ENCODE measurements at places on chromosomes 7 and 10.

GRCh38 chr7:151740081-151740851, 136.6 kb downstream of the PRKAG2 start:
- no peak for DNase-seq

- peak; percentile 16 for DNase-seq
Observed at GRCh38 chr10:89414879-89415821, 782 bp downstream of the IFIT5 start.

DNA sequence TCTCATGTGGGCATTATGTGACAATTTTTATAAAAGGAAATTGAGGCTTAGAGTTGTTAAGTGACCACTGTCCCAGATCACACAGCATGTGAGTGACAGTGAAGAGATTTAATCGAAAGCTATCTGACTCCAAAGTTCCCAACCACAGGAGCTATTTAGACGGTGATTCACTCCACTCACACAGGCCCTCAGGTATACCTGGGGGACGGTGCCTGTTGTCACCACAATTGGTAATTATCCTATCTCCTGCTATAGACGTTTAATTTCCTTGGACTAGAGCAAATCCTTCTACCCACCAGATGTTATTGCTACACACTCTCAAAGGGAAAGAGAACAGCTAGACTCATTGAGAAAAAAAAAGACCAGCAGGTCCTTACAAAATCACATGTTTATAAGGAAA, 145.5 kb downstream of the KLF6 start:
- DNase-seq: no peak

DNA sequence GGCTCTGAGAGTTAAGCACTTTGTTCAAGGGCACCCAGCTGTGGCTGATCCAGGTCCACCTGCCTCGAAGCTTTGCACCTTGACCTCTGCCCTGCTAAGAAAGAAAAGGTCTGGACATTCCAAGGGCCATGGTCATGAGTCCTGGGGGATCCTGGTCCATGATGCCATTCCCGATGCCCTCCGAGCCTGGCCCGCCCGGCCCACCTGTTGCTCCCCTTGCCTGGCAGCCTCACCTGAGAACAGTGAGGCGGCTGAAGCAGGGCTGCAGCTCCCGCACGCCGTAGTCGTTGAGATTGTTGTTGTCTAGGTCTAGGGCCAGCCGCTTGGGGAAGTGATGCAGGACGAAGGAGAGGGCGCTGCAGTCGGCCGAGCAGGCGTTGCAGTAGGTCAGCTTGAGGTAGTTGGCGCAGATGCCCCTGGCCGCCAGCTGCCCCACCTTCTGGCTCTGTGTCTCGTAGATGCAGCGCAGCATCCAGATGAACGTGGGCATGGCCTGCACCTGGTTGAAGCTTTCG, 27.5 kb downstream of the NOD1 start:
- DNase-seq: no peak

- no peak for DNase-seq
Observed at GRCh38 chr7:17497136-17497535, 198.7 kb downstream of the AHR start.

DNA sequence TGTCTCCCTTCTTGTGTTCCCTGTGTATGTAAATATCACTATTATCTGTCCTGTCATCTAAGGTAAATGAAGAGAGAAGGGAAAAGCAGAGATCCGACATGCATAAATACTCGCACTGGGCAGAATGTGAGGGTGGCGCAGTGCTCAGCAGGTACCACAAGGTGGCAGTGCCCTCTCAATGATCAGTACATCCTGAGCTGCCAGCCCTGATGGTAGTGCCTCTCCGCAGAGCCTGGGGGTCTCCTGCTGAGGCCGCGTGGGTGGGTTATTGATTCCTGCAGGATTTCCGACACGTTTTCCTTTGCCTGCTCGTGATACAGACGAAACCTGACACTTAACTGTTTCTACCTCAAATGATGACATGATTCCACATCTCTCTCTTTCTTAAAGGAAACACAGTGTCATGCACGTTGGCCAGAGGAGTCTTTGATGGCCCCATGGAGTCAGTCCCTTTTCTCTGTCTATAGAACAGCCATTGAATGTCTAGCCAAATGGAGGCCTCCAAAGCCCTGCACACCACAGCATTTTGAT, 19.8 kb downstream of the RGR start:
- peak; percentile 57 for DNase-seq

DNA sequence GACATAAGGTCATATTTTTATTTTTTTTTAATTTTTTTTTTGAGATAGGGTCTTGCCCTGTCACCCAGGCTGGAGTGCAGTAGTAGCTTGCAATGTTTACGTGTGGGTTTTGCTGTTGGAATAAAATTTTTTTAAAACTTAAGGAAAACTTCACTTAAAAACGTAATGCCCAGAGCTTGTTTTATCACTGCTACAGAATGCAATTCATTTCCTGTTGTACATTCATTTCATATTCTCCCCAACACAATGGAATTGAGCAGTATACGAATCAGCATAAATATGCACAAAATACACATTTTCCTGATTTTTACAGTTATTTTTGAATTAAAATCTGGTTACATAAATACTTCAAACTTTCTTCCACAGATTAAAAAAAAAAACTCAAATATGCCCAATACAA, 40.3 kb downstream of the RSU1 start:
- no peak for DNase-seq

DNA sequence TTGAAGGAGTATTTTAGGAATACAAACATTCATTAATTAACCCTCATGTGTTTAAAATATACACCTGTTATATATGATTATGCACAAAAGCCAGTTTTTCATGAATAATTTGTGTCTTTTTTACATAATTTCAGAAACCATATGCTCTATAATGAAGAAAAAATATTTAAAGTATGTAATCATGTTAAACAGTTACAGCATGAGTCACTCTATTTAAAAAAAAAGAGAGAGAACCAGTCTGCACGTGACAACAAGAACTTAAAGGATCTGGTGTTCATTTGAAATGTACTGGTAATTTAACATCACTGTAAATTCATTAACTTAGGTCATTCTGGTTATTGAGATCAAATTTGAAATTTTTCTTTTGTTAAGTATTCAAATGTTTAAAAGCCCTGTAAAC, 228.5 kb downstream of the CACNB2 start:
- no peak for DNase-seq

DNA sequence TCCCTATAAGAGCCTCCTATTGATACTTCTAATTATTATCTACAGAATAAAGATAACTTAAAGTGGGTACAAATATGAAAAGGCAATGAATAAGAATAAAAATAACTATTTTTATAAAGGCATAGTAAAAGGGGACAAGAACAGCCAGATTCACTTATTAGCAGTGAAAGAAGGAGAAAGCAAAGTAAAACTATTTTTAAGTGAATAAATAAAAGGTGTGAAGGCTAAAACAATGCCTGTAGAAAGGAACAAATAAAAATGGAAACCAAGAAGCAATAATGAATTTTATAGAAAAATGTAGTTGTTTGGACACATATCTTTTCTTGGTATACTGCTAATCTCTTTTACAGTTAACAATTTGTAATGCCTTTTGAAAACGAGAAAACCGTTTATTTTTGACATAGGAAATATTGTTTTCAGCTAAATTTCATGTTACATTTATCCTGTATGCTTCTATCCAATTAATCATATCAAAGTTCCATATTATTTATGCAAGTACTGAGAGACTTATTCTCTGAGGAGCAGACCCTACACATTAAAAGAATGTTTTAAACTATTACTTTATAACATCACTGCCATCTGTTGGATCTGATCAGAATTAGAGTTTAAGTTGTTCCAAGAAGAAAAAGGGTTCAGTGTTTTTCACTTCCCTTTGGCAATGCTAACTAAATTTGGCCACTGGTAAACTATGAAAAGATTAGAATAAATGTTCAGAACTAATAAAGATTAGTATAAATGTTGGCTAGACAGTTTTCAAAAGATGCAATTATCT, 59.1 kb downstream of the ARMC3 start:
- DNase-seq: no peak

DNA sequence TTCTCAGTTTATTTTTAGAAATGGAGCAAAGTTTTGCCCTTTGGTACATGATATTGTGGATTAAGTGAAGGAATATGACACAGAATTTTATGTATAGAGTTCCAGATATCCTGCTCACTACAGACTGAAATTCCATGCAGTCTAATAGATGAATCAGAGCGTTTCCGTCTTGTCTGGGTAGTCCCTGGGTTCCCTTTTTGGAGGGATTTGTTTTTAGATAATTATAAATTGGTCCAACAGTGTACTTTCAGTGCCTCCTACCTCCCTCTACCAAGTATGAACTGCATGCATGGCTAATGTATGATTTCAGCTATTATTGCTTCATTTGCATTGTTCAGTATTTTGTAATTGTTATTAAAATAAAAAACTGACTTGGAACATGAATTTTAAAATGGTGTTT, 74.4 kb downstream of the SEPTIN7 start:
- DNase-seq: no peak

- DNase-seq: no peak
Observed at GRCh38 chr7:105352018-105352612, 36.6 kb downstream of the SRPK2 start.

DNA sequence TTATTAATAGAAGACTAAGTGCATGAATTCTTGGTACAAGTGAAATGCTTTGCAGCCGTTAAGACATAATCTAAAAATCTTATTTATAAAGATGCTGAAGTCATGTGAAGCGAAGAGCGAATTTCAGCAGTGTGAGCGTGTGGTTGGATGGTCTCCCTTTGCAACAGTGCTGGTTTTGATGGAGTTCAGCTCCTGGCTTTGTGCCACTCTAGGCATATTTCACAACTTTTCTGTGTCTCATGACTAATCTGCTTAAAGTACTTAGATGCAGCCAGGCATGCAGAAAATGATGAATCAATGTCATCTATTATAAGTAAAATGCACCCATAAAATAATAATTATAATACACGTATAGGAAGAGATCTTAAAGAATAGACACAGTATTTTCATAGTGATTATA, 107.2 kb upstream of the TCERG1L start:
- no peak for DNase-seq

GRCh38 chr7:41940760-41941343, 238.0 kb upstream of the INHBA start:
- peak; percentile 63 for DNase-seq

DNA sequence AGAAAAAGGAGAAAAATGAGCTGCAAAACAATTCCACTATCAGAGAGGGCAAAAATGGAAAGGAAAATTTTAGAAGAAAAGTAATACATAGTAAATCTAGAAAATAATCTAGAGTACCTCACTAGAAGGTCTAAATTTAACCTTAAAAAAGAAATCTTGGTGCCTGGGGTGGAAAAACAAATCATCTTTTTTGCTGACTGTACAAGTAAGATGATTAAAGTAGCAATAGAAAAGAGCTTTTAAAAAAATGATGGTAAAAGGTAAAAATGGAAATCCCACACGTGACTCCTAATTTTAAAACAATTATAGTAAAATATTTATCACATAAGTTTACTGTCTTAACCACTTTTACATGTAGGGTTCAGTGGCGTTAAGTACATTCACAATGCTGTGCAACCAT, 28.8 kb upstream of the GOT1 start:
- no peak for DNase-seq

- no peak for DNase-seq
Observed at GRCh38 chr7:32218741-32219288, 148.6 kb upstream of the PDE1C start.

DNA sequence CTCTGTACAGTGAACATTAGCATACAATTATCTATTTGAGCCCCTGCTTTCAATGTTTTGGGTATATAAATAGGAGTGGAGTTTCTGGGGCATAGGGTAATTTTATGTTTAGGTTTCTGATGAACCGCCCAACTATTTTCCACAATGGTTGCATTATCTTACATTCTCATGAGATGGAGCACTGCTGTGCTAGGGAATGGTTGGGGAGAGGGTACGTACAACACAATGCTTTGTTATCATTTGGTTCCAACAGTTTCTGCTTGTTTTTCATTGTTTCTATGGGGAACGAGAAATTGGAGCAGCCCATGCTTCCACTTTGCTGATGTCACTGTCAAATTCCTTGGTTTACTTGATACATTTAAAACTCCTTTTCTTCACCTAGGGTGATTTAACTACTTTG, 1115.3 kb downstream of the REEP3 start:
- DNase-seq: no peak

DNA sequence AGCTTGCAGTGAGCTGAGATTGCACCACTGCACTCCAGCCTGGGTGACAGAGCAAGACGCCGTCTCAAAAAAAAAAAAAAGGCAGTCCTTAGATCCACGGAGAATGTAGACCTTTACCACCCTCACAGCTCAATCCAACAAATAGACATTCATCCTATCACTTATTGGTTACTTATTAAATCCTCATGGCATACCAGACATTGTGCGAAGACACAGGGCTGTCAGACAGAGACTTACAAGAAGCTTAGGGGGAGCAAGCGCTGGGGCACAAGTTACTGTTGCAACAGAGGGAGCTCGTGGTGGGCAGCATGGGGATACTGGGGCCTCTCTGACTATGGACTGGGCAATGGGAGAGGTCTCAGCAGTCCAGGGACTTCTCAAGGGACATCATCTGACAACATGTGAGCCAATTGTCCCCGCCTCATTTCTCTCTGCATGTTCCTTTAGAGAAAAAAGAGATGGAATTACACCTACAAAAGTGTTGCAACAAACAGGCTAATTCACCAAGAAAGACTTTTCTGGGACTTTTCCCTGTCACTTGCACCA, 82.8 kb upstream of the TNS3 start:
- DNase-seq: no peak

DNA sequence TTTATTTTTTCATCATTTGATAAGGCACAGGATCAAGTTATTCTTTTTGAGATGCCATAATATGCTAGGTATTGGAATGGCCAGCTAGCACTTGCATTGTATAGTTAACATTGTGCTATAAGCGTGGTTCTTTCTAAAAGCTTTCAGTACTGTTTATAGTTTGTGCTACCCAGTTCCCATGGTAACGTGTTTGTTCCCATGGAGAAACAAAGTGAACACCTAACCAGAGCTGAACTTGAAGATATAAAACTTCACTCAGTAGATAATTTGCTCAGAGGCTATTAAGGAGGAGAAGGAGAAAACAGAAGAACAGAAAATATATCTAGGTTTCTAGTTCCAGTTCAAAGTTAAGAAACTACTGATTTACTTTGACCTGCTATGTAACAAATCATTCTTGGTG, 23.6 kb upstream of the ITGB8 start:
- no peak for DNase-seq

- DNase-seq: no peak
Observed at GRCh38 chr10:113001599-113002448, 51.8 kb downstream of the TCF7L2 start.

DNA sequence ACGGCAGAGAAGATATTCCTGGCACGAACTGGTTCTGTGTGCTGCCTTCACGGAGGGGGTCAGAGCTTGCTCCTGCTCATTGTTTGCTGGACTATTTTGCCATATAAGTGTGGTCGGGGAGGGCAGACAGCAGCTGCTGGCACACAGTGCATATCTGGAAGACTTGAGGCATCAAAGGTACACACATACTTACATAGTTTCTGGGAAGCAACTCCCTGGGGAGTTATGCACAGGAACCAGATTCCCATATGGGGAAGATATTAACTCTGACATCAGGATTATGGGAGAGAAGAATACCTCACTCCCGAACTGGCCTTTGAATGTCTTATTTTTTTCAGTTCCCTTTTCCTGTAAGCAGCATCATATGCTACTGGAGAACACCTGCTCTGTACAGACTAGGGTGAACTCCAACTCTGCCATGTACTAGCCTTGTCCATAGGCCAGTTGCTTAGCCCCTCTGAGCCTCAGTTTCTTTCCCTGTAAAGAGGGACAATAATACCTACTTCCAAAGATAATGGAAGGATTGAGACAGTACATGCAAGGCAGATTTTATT, 41.5 kb downstream of the LGI1 start:
- no peak for DNase-seq

Measured in NCI-H2081 (cell line).